ENCODE measurements at places on chromosomes 1 and 21.

DNA sequence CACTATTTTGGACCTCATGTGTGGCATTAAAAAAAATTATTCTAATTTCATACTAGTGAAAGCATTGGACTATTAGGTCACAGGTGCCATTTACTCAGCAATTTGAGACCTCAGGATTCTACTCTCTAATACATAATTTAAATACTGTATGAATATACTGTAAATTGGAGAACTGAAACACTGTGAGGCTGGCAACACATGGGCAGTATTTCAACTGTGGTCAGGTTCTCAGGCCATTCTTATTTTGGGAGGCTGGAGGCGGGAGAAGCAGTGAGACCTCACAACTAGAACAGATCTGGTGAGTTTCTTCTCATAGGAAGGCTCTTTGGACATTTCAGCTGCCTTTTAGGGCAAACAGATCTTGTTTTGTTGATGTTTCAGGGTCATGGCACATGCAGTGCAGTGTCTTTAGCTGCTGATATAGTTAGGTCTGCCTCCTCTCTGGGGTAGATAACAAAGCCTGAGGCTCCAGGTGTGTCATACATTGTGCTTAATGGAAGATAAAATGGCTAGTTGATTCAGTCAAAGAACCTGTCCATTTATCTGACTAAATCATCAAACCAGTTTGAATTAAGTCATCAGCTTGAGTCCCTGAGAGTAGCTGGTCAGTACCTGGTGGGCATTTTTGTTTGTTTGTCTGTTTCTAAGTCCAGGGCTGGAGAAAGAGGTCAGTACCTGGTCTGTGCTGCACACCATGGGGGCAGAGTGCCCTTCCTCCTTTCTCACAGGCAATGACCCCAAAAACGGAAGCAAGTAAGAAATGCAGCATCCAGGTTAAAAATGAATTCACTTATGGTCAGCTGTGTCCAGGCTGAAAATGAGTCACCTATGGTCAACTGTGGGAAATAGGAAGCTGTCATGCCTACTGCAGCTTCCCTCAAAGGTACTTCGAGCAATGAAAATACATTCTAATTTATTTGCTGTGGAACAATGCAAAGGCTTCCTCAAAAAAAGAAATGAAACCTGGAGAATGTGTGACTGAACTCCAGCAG, 216.2 kb downstream of the SDCCAG8 start:
- DNase-seq = no peak

- DNase-seq = no peak
Measured at GRCh38 chr21:36706951-36707762, 8.2 kb downstream of the SIM2 start.

DNA sequence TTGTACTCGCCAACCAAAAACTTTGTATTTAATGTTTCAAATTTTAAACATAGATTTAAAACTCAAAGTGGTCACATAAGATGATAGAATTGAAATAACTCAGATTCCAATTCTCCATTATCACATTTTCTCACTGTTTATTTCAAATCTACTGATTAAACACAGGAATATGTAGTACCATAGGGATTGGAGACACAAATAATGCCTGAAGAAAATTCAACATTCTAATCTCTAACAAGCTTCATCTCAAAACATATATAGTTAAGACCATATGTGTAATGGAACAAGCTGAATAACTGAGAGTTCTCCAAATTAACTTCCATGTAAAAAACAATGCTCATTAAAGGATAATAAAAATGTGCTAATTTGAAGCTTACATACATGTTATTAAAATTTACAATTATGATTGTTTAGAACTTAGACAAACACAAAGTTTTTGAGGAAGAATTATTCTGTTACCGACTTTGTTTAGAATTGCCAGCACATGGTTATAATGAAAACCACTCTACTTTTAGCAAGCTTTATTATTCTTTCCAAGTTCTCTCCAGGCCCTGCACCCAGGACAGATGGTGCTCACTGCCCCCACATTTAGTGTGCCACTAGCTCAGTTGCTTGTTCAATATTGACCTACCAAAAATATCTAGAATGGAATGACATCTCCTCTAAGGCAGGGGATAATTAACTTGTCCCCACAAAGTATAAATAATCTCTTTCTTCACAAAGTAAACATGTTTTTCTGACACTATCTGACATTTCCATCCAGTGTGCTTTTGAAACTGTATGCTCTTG, 467.2 kb downstream of the TTLL7 start:
- no peak for DNase-seq

DNA sequence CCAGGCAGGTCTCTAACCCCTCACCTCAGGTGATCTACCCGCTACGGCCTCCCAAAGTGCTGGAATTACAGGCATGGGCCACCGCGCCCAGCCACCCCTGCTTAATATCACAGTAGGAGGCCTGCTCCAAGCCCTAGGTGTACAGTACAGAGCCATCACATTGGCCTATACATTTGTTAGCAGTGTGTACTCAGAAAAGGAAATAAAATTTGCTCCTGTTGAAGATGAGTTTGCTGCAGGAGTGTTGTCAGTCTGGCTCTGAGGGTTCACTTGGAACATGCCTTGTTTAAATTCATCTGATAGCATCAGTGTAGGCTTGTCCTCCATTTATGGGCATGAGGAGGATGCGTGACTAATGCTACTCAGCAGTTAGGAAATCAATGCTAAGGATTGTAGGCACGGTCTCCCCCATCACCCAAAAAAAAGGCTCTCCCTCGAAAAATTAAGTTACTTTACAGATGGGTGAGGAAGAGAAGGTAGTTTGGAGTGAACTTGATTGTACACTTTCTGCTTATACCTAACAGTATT, 4.6 kb upstream of the ENAH start:
- DNase-seq = no peak

DNA sequence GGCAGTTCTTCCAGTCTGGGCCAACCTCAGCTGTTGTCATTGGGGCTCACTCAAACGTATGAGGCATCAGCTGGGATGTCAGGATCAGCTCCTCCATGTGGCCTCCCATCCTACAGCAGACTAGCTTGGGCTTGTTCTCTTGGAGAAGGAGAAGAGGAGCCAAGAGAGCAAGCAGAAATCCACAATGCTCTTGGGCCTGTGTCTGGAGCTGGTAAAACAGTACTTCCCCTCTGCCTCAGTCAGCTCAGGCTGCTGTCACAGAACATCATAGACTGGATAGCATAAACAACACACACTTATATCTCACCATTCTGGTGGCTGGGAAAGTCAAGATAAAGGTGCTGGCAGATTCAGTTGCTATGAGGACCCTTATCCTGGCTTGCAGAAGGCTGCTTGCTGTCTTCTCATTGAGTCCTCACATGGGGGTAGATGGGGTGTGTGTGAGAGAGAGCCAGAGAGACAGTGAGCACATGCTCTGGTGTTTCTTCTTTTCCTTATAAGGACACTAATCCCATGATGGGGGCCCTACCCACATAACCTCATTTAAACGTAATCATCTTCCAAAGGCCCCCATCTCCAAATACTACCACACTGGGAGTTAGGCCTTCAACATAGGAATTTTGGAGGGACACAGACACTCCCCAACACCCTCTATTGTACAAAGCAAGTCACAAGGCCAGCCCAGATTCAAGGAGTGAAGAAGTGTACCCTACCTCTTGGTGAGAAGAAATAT, 16.3 kb upstream of the DNAJC6 start:
- no peak for DNase-seq

DNA sequence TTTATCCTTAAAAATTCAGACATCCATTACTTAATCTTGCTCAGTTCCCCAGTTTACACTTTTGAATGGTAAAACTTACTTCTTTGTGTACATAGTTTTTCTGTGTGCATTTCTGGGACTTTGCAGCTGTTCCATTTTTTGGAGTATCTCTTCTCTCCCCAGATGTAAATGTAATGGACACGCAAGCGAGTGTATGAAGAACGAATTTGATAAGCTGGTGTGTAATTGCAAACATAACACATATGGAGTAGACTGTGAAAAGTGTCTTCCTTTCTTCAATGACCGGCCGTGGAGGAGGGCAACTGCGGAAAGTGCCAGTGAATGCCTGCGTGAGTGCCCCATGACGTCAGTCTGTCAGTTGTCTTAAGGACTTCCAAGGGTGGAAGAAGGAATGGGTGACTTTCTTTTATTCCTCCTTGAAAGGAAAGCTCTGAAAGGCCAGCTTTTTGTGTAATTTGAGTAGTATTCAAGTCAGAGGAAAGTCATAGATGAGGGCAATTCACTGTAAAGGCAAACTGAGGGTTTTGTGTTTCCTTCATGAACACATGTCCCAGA, 75.7 kb upstream of the LAMC2 start:
- no peak for DNase-seq

DNA sequence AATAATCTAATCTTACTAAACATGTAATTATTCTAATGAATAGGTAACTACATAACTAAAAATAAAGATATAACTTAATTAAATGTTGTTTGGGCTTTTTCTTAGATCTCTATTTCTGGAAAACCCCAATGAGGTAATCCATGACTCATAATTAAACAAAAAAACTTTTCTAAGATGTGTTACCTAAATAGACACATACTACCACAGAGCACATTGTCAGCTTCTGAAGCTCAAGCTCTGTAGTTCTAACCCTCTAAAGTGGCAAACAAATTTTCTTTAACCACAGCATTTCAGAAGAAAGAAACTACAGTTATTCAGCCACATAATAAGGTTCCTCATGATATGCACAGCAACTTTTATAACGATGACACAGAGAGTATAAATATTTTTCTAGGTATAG, 4.2 kb downstream of the OR6K3 start:
- no peak for DNase-seq

GRCh38 chr1:151961833-151962232, 31.8 kb downstream of the S100A10 start:
- no peak for DNase-seq

DNA sequence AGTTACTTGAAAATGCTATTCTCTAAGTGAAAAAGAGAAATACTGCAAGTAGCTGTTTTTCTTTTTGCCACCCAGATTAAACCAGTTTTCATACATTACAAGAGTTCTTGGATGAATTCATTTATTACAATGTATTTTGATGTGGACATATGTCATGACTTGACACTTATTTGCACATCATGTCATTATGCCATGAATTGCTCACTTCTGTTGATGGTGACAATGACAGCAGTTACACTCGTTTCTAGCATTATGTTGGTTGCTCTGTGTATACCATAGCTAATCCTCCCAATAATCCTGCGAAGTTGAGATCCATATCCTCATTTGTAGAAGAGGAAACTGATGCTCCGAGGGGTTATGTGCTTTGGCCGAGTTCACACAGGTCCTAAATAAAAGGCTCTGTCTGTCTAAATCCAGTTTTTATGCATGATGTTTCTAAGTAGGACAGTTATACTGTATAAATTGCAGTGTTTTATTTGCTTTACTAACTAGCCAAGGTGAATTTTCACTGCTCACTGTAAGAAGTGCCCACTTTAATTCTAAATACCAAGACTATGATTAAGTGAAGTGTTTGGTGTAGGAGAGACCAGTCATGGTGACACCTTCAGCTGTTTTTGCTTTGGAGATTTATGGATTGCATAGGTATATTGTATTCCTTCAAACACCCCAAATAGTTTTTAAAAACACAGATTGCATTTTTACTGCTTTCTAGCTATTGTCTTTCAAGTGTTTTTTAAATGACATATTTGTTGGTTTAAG, 56.7 kb downstream of the PRDM2 start:
- DNase-seq = no peak

DNA sequence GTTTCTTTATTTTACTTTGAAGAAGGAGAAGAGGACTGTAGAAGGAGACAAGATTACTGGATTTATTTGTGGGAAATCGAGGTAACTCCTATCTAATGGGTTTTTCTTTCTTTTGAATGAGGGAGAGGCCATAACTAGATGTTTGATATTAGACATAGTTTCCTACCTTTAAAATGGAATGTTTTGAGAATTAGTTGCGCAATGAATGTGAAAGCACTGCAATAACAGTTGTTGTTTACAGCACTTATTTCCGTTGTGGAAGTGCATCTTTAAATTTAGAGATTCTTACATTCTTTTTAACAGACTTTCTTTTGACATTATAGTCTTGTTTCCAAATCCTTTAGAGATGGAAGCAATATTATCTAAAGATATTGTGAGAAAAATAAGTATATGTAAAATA, 229.0 kb downstream of the SRGAP2C start:
- no peak for DNase-seq

GRCh38 chr1:232602622-232603021, 27.3 kb downstream of the SIPA1L2 start:
- no peak for DNase-seq

- no peak for DNase-seq
Measured at GRCh38 chr1:63917571-63918417, 144.0 kb downstream of the ROR1 start.

DNA sequence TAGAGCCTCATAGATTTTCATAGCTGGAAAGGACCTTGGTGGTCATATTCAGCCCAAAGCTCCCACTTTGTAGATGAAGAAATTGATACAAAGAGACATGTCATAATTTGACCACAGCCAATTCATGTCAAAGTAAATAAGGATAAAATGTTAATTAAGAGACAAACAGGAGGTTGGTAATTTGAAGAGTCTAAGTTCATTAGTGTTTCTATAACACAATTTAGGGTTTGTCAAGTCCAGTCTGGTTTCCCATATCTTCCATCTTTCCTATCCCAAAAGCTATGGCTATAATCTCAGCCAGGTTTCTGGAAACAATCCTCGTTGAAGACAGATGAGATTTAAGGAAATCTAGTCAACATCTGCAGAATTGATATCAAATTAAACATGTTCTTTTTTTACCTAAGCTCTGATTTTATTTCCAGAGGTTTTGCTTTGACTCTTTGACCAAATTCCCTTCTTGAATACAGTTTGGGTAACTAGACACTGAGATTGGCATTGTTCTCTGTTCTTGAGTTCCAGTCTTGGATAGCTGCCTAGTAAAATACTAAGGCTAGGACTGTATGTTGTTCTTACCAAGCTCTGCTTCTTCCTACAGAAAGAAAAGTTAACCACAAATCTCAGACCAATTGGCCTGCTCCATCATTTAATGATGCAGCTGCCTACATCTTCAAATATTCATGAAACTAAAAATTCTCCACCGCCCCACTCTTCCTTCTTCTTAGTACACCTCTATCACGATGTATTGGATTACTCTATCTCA, 62.0 kb downstream of the SLC44A5 start:
- no peak for DNase-seq

- DNase-seq = no peak
Measured at GRCh38 chr1:25109531-25109951, 122.8 kb downstream of the SYF2 start.

DNA sequence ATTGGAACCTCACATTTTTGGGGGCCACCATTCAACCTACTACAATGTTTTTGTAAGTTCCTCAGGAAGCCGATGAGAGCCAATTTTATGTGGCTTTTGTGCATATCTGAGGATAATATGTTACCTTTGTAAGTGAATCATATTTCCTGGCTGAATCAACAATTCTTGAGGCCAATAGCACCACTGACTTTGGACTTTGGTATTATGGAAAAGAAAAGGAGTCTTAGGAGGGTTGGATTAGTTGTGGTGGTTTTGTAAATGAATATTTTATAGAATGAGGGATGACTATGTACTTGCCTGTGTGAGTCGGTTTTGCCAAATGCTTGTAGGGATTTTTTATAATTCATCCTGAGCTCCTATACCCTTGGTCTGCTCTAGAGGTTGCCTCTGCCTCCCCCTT, 181.5 kb upstream of the HMGB4 start:
- no peak for DNase-seq

- DNase-seq = no peak
Measured at GRCh38 chr21:34047835-34048234, 25.5 kb upstream of the MRPS6 start.

GRCh38 chr1:18560692-18561091, 70.0 kb upstream of the PAX7 start:
- DNase-seq = no peak

GRCh38 chr1:17207540-17207939, 2.6 kb downstream of the PADI1 start:
- DNase-seq = no peak
